T-helper 17 cell (primary cell): ENCODE measurements at places on chromosomes 4 and X.

- DNase-seq: no peak
- H3K4me1 ChIP-seq: no peaks in the 10 kb centered on the region
- H3K4me3 ChIP-seq: no peak overlapping the region
- H3K36me3 ChIP-seq: no peaks in the 10 kb centered on the region
- H3K27ac ChIP-seq: no peak overlapping the region
- H3K27me3 ChIP-seq: no peaks in the 10 kb centered on the region
These were observed 328.8 kb downstream of the ZNF674 start for GRCh38 chrX:46216406-46216805.

DNA sequence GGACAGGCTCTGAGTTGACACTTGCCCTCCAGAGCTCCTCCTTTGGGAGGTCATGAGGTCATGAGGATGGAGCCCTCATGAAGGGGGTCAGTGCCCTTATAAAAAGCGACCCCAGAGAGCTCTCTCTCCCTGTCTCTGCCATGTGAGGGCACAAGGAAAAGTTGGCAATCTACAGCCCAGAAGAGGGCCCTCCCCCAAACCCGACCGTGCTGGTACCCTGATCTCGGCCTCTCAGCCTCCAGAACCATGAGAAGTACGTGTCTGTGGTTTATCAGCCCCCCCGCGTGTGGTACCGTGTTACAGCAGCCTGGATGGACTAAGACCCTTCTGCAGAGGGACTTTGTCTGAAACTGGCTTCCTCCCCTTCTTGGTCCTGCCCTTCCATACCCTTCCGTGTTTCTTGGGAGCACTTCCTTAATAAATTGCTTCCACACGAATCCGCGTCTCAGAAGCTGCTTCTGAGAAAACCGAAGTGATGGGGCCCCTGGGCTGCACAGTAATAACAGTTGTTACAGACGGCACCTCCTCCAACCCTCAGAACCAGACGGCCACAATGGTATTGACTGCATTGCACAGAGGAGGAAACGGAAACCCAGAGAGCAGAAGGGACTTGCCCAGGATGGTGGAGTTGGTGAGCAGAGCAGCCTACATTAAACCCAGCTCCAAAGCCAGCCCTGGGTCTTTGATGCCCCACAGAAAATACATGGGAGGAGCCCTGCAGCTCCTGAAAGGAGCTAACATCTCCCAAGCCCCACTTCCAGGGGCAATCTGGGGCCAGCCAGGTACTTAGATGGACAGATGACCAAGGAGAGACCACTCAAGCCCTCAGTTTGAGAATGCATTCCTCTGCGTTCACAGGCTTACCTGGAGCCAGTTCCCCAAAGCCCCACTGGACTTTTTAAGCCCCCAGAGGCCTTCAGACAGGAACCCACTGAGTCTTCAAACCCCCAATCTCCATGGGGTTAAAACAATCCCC is 242.7 kb downstream of the BCOR start:
- peak; percentile 60 for DNase-seq
- H3K4me1 ChIP-seq: peaks cover 24% of the 10 kb centered on the region
- H3K4me3 ChIP-seq: peak overlapping the region; percentile 85
- H3K27ac ChIP-seq: peak overlapping the region; percentile 95
- H3K36me3 ChIP-seq: no peaks in the 10 kb centered on the region

- H3K36me3 ChIP-seq: no peaks in the 10 kb centered on the region
- H3K4me3 ChIP-seq: no peak overlapping the region
These were observed 35.6 kb downstream of the FAM47B start for GRCh38 chrX:34978171-34978570.

GRCh38 chr4:92234393-92235176 is 69.2 kb upstream of the GRID2 start:
- H3K27me3 ChIP-seq: no peaks in the 10 kb centered on the region
- no peaks in the 10 kb centered on the region for H3K4me1 ChIP-seq

- no peak overlapping the region for H3K4me3 ChIP-seq
- no peaks in the 10 kb centered on the region for H3K36me3 ChIP-seq
- peaks cover 24% of the 10 kb centered on the region for H3K27me3 ChIP-seq
- DNase-seq: no peak
- no peak overlapping the region for H3K27ac ChIP-seq
These were observed 96.7 kb upstream of the NKX1-1 start for GRCh38 chr4:1502976-1503375.

DNA sequence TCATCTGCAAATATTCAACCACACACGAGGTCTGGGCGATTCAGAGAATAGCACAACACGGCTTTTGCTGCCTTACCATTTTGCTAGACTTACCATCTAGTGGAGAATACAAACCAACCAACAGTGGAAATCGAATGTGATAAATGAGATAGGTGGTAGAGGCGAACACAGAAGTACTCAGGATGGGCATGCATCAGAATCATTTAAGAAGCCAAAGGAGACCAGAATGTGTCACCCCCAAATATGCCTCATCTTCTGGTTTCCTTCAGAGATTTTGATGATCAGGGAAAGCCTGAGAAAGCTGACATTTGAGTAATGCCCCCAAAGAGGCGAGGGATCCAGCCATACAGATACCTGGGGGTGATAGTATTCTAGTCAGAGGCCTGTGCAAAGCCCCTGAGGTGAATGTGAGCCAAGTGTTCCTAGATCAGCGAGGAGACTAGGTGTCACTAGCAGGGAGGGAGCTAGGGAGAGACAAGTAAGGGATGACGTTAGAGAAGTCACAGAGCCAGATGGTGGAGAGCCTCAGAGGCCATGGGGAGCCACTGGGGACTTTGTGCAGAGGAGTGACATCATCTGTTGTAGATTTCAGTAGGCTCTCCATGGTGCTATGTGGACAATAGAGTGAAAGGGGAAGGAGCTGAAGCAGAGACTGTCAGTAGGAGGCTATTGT is 1.7 kb downstream of the MTMR1 start:
- peak overlapping the region; percentile 82 for H3K27ac ChIP-seq
- no peak for DNase-seq
- peaks cover 2% of the 10 kb centered on the region for H3K36me3 ChIP-seq
- peaks cover 42% of the 10 kb centered on the region for H3K4me1 ChIP-seq

GRCh38 chrX:103687696-103688201 is 1.2 kb upstream of the MORF4L2 start:
- no peak overlapping the region for H3K27ac ChIP-seq
- H3K4me1 ChIP-seq: peaks cover 5% of the 10 kb centered on the region
- peak; percentile 15 for DNase-seq
- H3K4me3 ChIP-seq: no peak overlapping the region
- H3K36me3 ChIP-seq: peaks cover 3% of the 10 kb centered on the region

DNA sequence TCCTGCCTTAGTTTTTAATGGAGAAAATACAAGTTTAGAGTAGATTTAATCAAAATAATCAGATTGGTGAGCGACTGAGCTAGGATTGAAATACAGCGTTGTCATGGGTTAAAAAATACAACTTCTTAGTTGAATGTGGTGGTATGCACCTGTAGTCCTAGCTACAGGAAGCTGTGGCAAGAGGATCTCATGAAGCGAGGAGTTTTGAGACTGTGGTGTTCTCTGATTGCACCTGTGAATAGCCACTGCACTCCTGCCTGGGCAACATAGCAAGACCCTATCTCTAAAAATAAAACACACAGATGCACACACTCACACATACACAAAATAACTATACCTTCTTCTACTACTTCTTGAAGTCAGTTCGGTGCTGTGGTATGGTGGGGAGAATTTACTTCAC is 19.8 kb upstream of the GBA3 start:
- DNase-seq: no peak
- H3K4me3 ChIP-seq: no peak overlapping the region
- no peaks in the 10 kb centered on the region for H3K36me3 ChIP-seq
- no peaks in the 10 kb centered on the region for H3K4me1 ChIP-seq
- H3K27ac ChIP-seq: no peak overlapping the region
- no peaks in the 10 kb centered on the region for H3K27me3 ChIP-seq

DNA sequence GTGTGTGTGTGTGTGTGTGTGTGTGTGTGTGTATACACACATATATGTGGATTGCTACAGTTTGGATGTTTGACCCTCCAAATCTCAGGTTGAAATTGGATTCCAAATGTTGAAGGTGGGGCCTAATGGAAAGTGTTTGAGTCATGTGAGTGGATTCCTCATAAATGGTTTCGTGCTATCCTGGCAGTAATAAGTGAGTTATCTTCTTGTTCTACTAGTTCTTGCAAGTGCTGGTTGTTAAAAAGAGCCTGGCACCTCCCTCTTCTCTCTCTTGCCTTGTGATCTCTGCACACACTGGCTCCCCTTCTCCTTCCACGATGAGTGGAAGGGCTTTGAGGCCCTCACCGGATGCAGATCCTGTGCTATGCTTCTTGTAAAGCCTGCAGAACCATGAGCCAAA is 344.1 kb downstream of the SH2D1A start:
- no peak for DNase-seq
- H3K36me3 ChIP-seq: peaks cover 2% of the 10 kb centered on the region
- peaks cover 2% of the 10 kb centered on the region for H3K4me1 ChIP-seq
- no peak overlapping the region for H3K27ac ChIP-seq
- no peak overlapping the region for H3K4me3 ChIP-seq
- no peaks in the 10 kb centered on the region for H3K27me3 ChIP-seq

- H3K4me3 ChIP-seq: no peak overlapping the region
- no peak overlapping the region for H3K27ac ChIP-seq
- peaks cover 7% of the 10 kb centered on the region for H3K27me3 ChIP-seq
- DNase-seq: no peak
- H3K4me1 ChIP-seq: no peaks in the 10 kb centered on the region
These were observed 204.9 kb downstream of the GBA3 start for GRCh38 chr4:22897520-22898108.
